Hematopoietic multipotent progenitor cell treated with erythropoietin and hydrocortisone succinate and interleukin-3 and kit ligand, for 8 days (in vitro differentiated cells): ENCODE measurements at places on chromosomes 12 and 14.

DNA sequence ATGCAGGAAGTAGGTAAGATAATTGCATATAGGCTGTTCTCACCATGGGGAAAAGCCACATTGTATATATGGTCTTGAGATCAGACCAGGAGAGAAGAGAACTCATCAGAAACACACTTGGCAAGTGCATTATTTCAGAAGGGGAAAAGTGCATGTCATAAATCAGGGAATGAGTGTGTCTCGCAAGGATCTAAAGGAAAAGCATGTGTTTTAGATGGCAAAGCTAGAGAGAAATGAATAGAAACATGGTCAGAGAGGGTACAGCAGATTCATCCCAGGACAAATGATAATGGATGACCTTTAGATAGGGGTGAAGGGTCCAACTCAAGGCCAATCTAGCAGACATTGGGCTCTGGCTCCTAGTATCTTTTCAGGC lies 230.2 kb upstream of the NAV3 start:
- DNase-seq, result no peak

DNA sequence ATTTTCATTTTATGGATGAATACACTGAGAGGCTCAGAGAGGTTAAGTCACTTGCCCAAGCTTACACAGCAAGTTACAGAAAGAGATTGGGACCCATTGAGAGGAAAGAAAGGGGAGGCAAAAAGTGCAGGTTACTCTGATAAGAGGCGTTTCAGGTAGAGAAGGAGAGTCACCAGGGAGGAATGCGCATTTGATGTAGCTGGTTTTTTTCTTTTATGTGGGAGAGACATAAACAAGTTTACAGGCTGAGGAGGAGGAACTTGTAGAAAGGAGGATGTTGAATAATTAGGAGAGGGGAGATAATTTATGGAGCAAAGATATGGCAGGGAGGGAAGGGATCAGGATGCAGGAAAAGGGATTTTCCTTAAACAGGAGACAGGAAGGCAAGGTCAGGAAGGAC lies 297.0 kb downstream of the PCNX1 start:
- DNase-seq, result no peak

- no peak for DNase-seq
Measured at GRCh38 chr12:1310653-1311052, 283.7 kb downstream of the FBXL14 start.

DNA sequence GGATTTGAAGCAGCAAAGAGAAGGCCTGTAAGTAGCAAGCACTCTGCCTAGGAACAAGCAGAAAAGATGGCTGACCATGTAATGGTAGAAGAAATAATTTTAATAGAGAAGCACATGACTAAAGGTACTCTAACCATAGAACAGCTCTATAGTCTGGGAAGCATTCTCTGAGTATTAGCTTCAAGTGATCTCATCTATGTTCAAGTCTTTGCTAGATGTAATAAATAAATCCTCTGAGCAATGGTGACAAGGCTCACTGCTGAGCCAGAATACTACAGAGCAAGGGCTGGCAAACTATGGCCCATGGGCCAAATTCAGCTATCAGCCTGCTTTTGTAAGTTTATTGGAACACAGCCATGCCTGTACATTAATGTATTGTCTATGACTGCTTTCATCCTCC lies 84.8 kb downstream of the PEBP1 start:
- DNase-seq, result no peak

DNA sequence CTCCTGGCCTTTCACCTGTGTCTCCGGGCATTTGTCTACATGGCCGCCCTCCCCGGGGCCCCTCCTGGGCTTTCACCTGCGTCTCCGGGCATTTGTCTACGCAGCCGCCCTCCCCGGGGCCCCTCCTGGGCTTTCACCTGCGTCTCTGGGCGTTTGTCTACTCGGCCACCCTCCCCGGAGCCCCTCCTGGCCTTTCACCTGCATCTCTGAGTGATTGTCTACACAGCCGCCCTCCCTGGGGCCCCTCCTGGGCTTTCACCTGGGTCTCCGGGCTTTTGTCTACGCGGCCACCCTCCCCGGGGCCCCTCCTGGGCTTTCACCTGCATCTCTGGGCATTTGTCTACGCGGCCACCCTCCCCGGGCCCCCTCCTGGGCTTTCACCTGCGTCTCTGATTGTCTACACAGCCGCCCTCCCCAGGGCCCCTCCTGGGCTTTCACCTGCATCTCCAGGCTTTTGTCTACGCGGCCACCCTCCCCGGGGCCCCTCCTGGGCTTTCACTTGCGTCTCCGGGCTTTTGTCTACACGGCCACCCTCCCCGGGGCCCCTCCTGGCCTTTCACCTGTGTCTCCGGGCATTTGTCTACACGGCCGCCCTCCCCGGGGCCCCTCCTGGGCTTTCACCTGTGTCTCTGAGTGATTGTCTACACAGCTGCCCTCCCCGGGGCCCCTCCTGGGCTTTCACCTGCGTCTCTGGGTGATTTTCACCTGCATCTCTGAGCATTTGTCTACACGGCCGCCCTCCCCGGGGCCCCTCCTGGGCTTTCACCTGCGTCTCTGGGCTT lies 68.0 kb upstream of the GALNT9 start:
- no peak for DNase-seq

DNA sequence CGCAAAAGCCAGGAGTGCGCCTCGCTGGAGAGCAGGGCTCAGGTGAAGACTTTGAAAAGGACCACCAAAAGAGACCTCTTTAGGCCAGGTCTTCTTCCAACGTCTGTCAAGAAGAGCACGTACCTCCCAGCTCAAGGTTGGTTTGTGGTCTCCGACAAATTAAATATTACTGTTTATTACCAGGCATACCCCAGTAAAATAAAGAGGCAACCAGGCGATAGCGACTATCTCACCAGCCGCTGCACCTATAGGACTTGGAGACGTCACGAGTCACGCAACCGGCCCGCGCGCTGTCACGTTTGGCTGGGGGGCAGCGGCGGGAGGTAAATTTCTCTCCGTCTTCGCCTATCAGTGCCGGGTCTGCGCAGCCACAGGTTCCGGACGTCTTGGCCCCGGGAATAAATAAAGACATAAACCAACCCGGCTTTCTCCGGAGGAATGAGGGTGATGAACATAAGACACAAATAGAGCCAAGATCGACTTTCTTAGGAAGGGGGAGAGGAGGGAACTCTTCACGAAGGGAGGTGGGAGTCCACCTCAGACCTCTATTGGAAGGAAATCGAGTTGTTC lies 2.0 kb upstream of the TBX5 start:
- no peak for DNase-seq

GRCh38 chr12:49188916-49189367 lies at the start of gene TUBA1A:
TSS of gene TUBA1A (minus strand) at chr12:49189080. CDS start at chr12:49188979, 101 bp downstream.
- DNase-seq, result peak; percentile 86

- DNase-seq, result no peak
Measured at GRCh38 chr14:98928418-98928817, 343.6 kb downstream of the BCL11B start.

DNA sequence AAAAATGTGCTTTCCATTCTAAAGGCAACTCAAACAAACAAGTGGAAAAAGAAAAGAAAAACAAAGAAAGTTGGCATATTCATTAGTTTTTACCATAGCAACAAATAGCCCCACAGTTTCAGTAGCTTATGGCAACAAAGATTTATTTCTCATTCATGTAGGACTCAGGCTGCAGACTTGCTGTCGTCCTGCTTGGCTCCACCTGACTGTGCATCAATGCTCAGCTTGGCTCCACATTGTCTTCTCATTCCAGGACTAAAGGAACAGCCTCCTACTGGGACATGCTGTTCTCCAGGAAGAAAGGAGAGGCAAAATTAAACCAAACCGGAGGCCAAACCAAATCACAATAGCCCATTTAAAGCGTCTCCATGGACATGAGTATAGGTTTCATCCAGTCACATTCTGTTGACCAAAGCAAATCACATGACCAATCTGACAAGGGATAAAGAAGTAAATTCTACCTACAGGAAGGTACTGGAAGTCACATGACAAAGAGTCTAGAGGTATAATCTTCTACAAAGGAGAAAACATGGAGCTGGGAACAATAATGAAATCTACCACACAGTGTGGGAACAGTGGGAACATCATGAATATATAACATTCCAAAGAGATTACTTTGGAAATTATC lies 222.5 kb downstream of the PIK3C2G start:
- no peak for DNase-seq

GRCh38 chr12:131381716-131382430 lies 329.0 kb upstream of the SFSWAP start:
- DNase-seq, result no peak

DNA sequence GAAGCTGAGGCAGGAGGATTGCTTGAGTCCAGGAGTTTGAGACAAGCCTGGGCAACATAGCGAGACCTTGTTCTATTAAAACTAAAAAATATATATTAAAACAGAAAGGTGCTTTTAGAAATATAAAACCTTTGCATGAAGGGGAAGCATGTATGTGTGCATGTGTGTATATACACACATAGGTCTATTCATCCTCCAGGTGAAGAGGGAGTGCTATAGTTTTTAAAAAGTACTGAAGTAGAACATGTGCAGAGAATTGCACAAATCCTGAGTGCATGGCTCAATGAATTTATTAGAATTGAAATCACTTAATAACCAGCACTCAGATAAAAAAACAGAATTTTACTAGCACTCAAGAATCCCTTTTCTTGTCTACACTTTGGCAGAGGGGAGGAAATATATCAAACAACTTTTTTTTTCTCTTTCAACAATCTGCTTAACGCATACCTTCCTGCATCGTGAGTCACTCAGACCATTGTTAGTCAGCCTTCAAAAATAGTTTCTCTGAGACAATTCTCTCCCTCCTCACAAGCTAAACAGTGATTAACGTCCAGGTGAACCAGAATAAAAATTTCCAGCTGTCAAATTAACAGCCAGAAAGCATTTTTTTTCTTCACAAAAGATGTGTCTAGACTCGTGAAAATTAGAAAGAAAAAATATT lies 17.7 kb upstream of the NEDD1 start:
- DNase-seq, result no peak

GRCh38 chr14:22384167-22384549 lies 204.9 kb downstream of the DAD1 start:
- DNase-seq, result no peak

DNA sequence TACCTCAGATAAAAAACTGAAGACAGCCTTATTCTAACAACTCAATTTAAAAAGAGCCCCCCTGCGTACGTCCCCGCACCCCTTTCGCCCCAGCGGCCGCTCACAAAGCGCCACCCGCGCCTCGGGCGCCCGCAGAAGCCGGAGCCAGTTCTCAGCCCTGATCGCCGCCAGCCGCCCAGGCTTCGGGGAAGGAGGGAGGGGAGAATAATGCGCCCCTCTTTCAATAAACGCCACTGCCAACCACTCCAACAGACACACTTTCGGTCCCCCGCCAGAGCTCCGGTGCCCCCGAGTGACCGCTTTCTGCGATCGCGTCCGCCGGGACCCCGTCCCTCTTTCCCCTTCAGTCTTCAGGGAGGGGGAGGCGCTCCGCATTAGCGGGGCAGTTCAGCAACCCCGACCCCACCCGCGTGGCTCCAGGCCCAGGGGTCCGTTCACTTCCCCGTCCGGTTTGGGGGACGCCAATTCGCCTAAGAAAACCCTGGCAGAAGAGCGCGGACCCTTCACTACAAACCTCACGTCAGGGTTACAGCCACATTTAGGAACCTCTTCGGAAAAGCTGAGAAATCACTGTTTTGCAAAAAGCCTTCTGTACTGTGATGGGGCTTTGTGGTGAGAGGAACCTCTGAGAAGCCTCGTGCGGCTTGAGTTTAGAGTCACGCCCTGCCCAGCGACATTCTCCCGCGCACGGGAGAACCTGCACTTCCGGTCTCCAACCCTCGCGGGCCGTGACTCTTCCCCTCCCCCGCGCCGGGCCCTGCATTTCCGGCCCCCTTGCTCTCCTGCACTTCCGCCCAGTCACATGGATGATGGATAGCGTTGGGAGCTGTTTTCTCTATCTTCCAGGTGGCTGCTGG lies 18.7 kb downstream of the FOXG1 start:
- DNase-seq, result no peak

- DNase-seq, result no peak
Measured at GRCh38 chr12:48787791-48788523, 932 bp downstream of the ADCY6 start.

DNA sequence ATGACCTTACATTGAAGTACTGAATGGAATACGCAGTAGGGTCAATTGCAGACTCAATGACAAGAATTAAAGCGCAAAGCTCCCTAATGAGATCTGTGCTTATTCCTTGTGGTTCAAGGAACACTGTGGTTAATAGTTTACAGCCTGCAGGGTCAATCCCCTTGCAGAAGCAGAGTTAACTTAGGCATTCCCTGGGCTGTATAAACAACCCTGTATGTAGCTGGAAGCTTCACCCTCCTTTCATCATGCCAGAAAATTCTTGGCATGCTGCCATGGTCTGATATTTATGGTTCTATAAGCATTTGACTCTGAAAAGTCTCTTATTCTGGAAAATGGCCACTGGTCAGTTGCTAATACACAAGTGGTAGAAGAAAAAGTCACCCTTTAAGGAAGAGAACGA lies 227.7 kb downstream of the NOVA1 start:
- DNase-seq, result no peak

GRCh38 chr12:53755893-53756292 lies 4.1 kb upstream of the CISTR start:
- no peak for DNase-seq

DNA sequence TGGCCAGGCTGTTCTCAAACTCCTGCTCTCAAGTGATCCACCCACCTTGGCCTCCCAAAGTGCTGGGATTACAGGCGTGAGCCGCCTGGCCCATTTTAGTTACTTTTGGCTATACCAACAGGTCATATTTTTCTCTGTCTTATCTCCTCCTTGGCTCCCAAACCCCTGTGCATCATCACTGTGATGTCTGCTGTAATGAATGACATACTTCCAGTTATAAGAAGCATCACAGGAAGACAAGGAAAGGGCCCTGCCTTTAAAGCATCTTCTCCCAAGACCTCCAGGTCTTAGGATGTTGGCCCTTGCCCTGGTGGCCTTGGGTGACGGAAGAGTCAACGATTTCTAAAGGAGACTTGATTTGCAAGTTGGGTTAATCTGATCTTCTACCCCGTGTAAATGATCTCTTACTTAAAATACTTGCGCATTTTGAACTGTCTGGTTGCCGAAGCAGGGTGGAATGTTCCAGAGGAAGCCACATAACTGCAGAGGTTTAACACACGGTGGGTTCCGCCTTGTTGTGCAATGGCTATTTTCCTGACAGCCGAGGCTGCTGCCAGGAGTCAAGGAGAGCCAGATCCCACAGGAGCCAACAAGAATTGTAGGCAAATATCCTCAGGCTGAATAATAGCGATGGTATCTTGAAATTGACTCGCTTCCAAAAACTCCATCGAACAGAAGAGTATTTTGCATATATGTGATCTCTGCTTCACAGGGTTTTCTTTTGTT lies 55.7 kb upstream of the PLXNC1 start:
- DNase-seq, result no peak

GRCh38 chr12:9636851-9637206 lies 29.1 kb upstream of the KLRB1 start:
- no peak for DNase-seq

DNA sequence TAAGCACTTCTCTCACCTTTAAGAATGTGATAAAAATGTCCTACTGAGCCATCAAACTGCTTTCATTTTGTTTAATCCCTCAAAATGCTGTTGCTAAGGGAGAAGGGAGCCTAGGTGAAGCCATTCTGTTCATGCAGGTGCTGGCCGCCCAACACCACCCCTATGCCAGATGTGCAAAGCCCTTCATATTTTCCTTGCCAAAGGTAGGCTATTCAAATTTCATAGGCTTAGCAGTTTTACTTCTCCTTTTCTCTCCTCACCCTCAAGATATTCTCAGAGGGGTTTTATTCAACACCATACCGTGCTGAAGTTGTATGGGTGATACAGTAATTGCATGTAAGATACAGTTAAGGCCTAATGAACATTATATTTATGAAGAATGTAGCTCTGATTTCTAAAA lies 461.7 kb downstream of the GXYLT1 start:
- no peak for DNase-seq
